Activated CD4-positive, alpha-beta T cell treated with anti-CD3 and anti-CD28 coated beads for 36 hours (primary cell): ENCODE measurements at places on chromosomes 6 and 20. TPM values are rescaled to one million over a fixed set of nuclear protein-coding genes. Genes with fewer than 3 reads are reported as not detected.

Gene TPBG
- total RNA-seq = 0.43 TPM

Gene METTL24
- not detected for total RNA-seq

Gene ANKRD60
- total RNA-seq = not detected

Gene HS3ST5
- total RNA-seq = not detected

Gene BACH2
- 87.3 TPM for total RNA-seq

Gene SPATS1
- total RNA-seq = not detected

Gene ACTR5
- 6.3 TPM for total RNA-seq

Gene OR12D3
- not detected for total RNA-seq

Gene ENPP3
- 0.57 TPM for total RNA-seq

Gene ACSS1
- 8.5 TPM for total RNA-seq

Gene LY6G5B
- total RNA-seq = 11.3 TPM

Gene BMP6
- total RNA-seq = 0.14 TPM

Gene PAK5
- not detected for total RNA-seq

Gene RPS18
- total RNA-seq = 2,706 TPM

Gene SDCBP2
- total RNA-seq = 2.8 TPM

Gene HCRTR2
- not detected for total RNA-seq

Gene ZNF343
- 12.3 TPM for total RNA-seq

Gene C2
- total RNA-seq = 0.96 TPM

Gene ERVFRD-1
- not detected for total RNA-seq

Gene FABP7
- not detected for total RNA-seq

Gene BMP2
- total RNA-seq = not detected

Gene MUCL3
- total RNA-seq = not detected

Gene TNNC2
- total RNA-seq = not detected

Gene KCNQ5
- total RNA-seq = 5.5 TPM

Gene PLEKHG1
- total RNA-seq = 11.6 TPM

Gene CD93
- 0.82 TPM for total RNA-seq

Gene PIGU
- total RNA-seq = 21.1 TPM

Gene ROS1
- total RNA-seq = not detected

Gene STXBP5
- total RNA-seq = 14.4 TPM
